Left lung (tissue), 14 donors: ENCODE measurements at places on chromosomes 11 and 22.

DNA sequence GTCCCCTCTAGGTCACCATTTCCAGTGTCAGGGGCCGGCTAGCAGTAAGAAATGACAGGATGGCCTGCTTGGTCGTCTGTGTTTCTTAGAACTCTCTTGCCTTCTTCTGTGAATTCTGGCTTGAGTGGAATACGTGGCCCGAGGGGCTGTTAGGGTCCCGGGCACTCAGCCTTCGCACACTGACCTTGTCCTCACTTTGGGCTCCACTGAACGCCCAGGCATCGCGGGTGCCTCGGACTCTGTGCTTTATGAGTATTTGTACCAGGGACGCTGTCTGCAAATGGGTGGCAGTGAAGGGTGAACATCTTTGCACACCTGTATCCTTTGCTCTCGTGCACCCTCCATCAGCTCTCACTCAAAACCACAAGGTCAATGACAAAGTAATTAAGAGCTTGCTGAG lies 123.4 kb upstream of the ANO1 start:
- no peak for DNase-seq

- no peak for DNase-seq
Measured at GRCh38 chr11:1071571-1072115, 3.0 kb upstream of the MUC2 start.

DNA sequence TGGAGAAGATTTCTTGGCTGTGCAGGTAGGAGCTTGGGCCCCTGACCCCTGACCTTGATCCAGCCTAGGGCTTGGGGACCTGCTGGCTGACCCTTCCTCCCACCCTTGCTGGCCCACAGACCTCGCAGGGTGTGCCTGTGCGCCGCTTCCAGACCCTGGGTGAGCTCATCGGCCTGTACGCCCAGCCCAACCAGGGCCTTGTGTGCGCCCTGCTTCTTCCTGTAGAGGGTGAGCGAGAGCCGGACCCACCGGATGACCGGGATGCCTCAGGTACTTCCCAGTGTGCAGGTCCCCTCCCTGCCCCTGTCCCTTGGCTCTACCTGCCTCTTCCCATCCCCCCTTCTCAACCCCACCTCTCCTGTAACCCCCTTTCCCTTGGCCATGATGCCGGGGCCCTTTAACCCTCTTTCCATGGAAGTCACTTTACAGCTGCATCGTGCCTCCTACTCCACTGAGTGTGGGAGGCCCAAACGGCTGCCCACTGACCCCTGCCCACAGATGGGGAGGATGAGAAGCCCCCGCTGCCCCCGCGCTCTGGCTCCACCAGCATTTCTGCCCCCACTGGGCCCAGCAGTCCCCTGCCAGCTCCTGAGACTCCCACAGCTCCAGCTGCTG lies 3.8 kb downstream of the INPPL1 start:
- DNase-seq = no peak

GRCh38 chr11:28491431-28491830 lies 383.2 kb downstream of the METTL15 start:
- DNase-seq = no peak
